AML-193 (cell line): ENCODE measurements at places on chromosomes 12 and 14.
A peak's percentile ranks its signal among the peaks of the same experiment; 100 is the strongest.

DNA sequence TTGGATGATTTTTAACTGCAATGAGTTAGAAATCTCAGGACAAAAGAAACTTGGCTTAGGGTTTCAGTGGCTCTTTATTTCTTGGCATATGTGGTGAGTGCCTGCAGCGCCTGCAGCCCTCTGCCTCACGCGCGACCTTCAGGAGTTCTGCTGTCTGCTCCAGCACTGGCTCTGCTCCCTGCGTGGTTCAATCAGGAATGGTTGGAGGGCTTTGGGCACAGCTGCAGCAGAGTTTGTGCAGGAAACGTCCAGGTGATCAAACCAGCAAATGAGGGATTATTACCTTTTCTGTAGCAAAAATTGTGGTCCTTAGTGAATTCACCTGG lies 19.8 kb downstream of the PPM1H start:
- DNase-seq: no peak

GRCh38 chr12:30203981-30204380 lies 420.2 kb upstream of the TMTC1 start:
- no peak for DNase-seq

DNA sequence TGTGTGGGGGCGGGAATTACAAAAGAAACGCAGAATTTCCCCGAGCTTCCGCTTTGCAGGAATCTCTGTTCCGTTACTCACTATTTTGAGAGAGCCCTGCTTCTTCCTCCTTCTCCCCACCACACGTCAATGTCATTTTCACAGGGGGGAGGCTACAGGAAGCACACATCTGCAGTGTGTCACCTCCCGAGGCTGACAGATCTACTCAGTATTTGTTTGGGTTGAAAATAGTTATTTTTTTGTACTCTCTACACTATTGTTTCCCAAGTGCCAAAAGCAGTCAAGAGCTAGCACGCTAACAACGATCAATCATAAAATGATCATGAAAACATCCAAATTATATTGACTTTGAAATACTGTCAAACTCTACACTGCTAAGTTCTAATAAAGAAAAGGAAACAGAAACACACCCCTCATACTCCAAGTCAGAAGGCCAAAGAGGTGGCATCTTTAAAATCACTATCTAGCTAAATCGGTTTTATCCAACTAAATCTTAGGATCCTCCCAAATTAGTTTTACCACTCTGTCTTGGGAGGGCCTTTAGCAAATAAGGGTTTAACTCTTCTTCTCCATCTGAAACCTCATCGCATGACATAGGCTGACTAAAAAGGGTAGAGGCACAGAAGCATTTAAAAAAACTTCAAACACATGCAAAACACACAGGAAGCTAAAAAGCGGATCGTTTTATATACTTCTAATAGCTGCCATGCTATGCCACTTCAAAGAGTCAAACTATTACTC lies 51.8 kb downstream of the FOXN3 start:
- peak; percentile 51 for DNase-seq

GRCh38 chr14:93707475-93707874 lies 80.8 kb downstream of the PRIMA1 start:
- no peak for DNase-seq

DNA sequence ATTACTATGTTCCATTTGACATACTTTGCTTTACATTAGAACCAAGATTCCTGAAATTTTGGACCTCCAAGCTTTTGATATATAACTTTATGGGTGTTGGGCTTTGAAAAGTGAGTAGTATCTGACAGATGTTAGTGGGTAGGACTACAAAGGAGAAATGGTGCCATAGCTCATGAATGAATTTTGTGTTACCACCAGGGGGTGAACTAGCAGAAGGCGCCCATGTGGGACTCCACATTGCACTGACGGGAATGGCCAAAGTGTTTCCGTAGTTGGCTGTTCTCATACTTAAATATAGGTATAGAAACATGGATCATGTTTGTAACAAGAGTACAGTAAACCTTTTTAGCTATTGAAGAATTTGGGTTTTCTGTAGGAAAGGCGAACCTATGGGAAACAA lies 337.5 kb downstream of the FLRT2 start:
- no peak for DNase-seq

DNA sequence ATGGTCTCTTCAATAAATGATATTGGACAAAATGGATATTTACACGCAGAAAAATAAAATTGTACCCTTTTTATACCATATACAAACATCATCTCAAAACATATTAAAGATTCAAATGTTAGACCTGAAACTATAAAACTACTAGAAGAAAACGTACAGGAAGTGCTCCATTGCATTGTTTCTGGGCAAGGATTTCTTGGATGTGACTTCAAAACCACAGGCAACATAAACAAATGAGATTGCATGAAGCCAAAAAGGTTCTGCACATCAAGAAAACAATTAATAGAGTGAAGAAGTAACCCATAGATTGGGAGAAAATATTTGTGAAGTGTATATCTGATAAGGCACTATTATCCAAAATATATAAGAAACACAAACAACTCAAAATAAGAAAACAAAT lies 812.4 kb downstream of the NRXN3 start:
- no peak for DNase-seq

- DNase-seq: no peak
These were observed 19.1 kb downstream of the SYNJ2BP start for GRCh38 chr14:70397746-70398145.

DNA sequence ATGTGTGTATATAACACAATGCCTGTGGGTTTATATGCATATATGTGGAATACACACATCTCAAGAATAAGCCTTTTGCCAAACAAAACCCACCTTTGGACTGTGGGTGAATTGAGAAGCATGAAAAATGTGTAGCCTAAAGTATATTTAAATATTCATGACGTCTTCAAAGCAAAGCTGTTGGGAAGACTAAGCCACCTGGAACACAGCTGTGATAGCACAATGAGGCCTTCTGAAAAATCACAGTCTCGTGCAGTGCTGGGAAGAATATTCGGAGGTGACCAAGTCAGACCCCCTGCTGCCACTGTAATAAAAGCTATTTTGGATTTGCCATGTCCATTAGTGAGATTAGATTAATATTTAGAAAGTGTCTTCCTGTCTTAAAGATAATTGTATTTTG lies 51.5 kb downstream of the SUDS3 start:
- DNase-seq: no peak

GRCh38 chr12:113245695-113246477 lies 24.6 kb downstream of the TPCN1 start:
- DNase-seq: no peak

DNA sequence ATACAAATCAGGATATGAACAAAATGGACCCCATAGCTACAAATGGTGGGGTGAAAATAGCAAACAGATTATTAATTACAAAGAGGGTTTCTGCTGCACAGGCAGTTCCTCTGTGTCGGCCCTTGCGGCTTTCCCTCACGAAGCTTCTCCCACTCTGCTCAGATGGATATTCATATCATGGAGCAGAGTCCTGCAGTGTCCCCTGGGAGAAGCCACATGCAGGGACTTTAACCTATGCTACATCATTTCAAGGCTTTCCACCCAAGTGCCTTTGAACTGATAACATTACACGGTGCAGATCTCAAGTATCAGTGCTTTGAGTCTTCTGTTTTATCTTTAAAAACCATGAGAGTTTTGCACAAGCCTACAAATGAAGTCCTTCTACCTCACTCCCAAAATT lies 229.1 kb downstream of the PPM1H start:
- no peak for DNase-seq

GRCh38 chr14:78164226-78164853 lies 5.8 kb upstream of the NRXN3 start:
- no peak for DNase-seq

DNA sequence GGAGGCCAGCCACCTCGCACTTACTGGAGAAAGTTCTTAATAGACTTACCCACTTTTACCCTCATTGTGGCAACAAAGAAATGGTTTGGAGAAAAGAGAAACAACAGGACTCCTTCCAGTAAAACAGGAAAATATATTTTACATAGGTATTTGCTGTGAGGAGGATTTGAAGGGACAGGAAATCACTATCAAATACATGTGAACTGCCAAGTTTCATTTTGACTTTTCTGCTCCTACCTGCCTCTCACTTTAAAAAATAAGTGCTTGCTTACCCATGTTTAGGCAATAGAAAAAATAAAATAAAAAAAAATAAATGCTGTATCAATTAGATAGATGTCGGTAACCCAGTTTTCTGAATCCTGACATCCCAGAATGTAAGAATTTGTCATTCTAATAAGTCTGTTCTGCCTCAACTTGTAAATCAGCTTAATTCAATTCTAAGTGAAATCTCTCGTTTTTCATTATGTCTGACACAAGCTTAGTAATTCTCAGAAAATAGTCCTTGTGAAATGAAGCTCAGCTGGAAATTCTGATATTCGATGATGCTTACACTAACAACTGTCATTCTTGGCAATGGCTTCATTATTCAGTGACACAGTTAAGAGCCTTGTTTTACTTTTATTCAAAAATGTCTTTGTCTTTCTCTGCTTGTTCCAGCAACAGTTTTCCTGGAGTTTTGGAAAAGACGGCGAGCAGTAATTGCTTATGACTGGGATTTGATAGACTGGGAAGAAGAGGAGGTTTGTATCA lies 131.3 kb downstream of the SLC5A8 start:
- DNase-seq: no peak

DNA sequence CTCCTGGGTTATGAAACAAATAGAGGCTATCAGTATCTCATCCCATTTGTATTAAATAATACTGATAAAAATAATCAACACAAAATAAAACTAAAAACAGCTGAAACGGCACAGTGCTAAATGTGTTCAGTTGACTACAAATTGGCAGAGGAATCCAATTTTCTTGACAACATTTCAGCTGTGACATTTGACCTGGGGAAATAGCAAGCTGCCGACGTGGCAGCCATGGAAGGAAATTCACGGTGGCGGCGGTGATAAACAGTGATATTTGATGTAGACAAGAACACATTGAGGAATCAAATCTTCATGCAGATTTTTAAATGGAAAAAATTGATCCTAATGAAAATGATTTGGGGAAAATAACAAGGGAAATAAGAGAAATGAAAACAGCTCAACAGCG lies 159.1 kb upstream of the RTL1 start:
- no peak for DNase-seq

GRCh38 chr14:64639340-64639821 lies 64.8 kb upstream of the PLEKHG3 start:
- no peak for DNase-seq

DNA sequence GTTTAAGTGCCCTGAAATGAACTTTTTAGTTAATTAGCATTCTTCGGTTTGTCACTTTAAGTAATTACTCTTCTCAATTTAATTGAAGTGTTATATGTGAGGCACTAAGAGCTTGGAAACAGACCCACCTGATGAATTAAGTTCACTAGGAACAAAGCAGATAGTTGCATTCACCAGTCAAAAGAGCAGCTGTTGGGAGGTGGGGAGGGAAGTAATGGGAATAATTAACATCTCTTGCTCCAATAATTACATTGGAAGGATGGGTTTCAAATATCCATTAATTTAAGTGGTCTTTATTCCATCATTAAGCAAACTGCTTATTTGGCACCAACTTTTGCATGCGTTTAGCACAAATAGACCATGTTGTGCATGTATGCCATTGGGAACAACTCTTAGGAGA lies 667.2 kb downstream of the GALC start:
- no peak for DNase-seq

GRCh38 chr12:124804011-124804621 lies 59.5 kb downstream of the SCARB1 start:
- DNase-seq: no peak

- DNase-seq: no peak
These were observed 1.4 kb downstream of the GPR68 start for GRCh38 chr14:91243074-91243471.

- DNase-seq: no peak
These were observed 110.7 kb downstream of the NCOR2 start for GRCh38 chr12:124456652-124457152.

DNA sequence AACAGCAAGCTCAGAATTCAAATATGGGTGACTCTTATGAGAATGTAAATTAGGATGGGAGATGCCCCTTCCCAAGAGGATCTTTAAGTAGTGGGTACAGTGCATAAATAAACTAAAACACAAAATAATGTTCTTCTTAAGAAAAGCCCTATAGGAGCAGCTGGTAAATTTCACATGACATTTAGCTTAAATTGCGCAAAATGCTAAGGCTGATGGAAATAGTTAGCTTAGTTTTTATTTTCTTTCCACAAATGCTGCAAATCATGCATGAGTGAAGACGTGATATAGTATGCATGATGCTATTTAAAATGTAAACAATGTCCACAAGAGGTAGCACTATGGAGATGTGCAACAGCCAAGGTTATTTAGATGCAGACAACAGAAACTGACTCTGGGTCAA lies 328.1 kb downstream of the ATP23 start:
- DNase-seq: no peak

GRCh38 chr12:991350-992333 lies 619 bp downstream of the ERC1 start:
- DNase-seq: no peak

GRCh38 chr14:99148861-99149610 lies 123.0 kb downstream of the BCL11B start:
- no peak for DNase-seq
